ENCODE measurements at places on chromosomes 7 and 10. TPM values are rescaled to one million over a fixed set of nuclear protein-coding genes. Genes with fewer than 3 reads are reported as not detected.

TSPAN12 gene
- 26.0 TPM for total RNA-seq

PLAU gene
- 5.2 TPM for total RNA-seq

IFRD1 gene
- 83.7 TPM for total RNA-seq

UBE2D4 gene
- total RNA-seq, result 16.7 TPM
